Retina (tissue), 1 donor: ENCODE measurements at places on chromosomes 7 and 10.

DNA sequence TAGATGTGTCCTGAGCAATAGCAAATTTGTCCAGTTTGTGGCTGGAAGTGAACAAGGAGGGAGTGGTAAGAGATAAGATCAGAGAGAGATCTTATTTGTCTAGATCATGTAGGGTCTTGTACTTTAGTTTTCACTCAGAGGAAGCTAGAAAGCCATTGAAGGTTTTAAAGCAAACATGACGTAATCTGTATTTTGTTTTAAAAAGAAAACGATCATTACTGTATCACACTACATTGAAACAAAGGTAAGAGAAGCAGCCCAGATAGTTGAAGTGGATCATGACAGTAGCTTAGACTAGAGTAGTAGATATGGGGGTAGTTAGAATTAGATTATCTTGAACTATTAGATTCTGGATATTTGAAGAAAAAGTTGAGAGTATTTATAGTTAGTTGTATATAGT, 23.6 kb upstream of the ZNF804B start:
- no peak for DNase-seq

GRCh38 chr7:98837630-98837972, 32.2 kb downstream of the TMEM130 start:
- no peak for DNase-seq

GRCh38 chr7:46834921-46835320, 747.0 kb downstream of the TNS3 start:
- DNase-seq: no peak

- no peak for DNase-seq
These were observed 24.3 kb downstream of the PLA2G12B start for GRCh38 chr10:72930276-72930675.

DNA sequence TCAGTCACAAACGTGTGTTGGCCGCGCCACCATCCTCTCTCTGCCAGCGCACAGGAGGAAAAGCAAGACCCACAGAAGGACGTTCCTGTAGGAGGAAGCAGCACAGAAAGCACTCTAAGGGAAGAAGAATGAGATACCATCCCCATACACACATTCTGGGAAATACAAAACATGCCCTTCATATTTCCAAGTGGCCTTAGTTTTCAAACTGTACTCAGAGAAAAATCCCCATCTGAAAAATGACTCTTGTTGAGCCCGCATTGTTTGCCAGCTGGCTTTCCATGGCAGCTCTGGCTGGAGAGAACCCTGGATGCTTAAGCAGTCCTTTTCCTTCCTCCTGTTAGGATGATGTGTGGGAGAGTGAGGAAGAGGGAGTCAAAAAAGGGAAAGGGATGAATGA, 33.1 kb downstream of the MTURN start:
- DNase-seq: no peak

- DNase-seq: no peak
These were observed 2.9 kb upstream of the CADPS2 start for GRCh38 chr7:122889116-122889515.

DNA sequence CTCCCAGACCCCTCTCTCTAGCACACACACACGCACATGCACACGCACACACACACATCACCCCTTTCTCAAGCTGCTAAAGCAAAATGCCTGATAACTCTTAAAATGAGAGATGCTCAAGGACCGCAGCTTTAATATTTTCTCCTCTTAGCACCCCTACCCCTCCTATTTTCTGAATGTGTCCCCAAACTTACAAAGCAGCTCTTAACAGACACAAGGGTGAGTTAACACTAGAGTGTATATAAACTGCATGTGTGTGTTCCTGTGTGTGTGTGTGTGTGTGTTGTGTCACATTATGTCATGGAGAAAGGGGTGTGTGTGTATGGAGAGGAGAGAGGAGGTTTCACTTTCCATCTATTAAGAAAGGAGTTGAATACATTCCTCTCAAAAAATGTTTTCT, 1.3 kb downstream of the PTN start:
- DNase-seq: no peak

DNA sequence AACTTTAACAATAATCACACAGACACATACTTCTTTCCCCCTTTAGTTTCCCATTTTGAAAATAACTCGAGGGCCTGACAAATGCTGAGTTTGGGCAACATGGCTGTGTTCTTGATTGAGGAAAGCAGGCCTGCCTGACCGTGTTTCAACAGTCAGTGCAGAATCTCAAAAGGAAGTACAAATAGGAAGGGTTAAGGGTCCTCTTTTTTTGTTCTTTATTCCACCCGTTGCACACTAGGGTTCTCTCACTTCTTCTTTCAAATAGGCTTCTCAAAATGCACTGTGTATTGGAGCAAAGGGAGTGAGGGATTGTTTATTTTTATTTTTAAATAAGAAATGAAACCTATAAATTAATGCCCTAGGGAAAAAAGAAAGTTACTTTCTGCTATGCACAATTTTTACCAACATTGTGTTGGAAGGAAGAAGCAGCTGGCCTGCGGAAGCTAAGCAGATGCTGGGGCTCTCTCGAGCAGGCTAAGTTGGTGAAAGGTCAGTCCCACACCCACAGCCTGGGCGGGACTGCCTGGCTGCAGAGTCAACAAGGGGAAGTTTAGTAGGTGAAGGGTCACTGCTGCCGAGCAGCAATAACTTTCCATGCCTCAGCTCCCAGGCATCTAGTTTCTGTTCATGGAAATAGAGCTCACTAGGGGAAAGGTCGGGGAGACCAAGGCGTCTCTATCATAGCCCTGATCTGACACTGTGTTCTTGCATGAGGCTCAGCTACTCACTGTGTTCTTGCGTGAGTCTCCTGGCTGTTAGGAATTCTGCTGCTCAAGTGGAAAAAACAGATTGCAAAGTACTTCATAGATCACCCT, 12.2 kb upstream of the PDK4 start:
- DNase-seq: peak; percentile 67

DNA sequence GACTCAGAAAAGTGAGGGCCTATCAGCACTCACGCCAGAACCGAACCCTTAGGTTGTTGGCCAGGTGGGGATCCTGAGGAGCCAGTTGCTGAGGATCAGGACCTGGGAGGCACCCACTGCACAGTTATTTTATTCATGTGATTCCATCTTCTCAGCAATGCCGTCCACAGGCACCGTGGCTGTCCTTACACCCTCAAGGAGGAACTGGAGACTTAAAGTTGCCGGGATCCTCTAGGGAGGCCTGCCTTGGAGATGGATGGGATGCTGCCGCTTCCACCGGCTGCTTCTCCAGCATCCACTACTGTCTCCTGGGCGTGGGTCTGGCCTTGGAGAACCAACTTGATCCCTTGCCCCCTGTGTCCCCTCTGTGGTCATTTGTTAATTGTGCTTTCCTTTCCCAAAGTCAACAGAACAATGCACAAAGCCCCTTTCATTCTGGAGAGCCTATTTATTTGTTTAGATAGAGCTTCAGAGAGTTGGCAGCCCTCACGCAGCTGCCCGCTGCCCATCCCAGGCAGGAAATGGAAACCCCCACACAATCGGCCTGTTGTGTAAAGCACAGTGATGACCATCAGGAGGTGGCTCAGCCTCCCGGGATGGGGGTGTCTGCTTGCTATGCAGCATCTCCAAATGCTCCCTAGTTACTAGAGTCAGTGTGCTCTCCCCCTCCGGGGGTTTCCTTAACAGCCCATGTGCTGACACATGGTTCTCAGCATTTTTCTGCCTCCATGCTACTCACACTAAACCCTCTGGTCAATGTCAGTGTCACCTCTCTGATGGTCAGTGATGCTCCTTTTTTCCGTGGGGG, 52.9 kb upstream of the IGFBP3 start:
- no peak for DNase-seq

DNA sequence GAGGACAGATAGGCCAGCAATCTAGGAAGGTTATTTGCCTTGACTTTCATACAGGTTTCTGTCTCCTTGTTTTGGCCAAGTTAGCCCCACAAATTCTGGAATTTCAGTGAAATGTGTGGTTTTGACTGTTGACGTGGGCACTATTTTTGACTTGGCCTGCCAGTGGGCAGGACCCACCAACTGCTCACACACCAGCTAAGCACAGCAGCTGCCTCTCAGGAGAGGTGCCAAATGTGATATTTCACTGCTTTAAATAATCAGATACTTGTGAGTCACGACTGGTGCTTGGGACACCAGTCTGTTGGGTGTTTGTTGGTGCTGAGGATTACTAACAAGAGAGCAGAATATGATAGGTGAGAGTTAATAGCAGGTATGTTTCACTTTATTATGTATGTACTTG, 409.7 kb upstream of the MTPN start:
- no peak for DNase-seq

- no peak for DNase-seq
These were observed 29.1 kb downstream of the TNRC18 start for GRCh38 chr7:5394264-5395105.

GRCh38 chr7:83211685-83212084, 49.0 kb upstream of the PCLO start:
- no peak for DNase-seq

DNA sequence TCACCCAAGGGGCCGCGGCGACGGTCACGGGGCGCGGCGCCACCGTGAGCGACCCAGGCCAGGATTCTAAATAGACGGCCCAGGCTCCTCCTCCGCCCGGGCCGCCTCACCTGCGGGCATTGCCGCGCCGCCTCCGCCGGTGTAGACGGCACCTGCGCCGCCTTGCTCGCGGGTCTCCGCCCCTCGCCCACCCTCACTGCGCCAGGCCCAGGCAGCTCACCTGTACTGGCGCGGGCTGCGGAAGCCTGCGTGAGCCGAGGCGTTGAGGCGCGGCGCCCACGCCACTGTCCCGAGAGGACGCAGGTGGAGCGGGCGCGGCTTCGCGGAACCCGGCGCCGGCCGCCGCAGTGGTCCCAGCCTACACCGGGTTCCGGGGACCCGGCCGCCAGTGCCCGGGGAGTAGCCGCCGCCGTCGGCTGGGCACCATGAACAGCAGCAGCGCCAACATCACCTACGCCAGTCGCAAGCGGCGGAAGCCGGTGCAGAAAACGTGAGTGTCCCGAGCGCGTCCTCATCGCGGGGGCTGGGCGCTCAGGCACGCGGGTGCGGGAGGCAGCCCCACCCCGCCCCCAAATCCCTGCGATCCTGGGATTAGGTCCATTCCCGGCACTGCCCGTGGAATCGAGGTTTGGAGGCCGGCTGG, 509 bp downstream of the AHR start:
- peak; percentile 79 for DNase-seq

DNA sequence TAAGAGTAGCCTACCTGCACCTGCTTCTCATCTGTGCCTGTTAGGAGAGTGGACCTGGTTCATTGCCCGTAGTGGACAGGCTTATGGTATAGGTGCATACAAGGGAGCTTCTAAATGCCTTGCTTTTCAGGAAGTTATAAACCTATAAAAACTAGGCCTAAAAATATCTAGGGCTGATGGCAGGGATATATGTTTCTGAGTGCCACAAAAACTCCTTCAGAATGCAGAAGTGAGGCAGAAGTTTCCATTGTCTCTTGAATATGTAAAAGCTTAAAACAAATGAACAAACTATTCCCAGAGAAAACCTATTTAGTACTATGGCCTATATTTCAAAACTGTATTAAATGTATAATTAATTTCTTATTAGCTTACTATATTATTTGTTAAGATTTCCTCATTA, 91.8 kb downstream of the RNLS start:
- no peak for DNase-seq

DNA sequence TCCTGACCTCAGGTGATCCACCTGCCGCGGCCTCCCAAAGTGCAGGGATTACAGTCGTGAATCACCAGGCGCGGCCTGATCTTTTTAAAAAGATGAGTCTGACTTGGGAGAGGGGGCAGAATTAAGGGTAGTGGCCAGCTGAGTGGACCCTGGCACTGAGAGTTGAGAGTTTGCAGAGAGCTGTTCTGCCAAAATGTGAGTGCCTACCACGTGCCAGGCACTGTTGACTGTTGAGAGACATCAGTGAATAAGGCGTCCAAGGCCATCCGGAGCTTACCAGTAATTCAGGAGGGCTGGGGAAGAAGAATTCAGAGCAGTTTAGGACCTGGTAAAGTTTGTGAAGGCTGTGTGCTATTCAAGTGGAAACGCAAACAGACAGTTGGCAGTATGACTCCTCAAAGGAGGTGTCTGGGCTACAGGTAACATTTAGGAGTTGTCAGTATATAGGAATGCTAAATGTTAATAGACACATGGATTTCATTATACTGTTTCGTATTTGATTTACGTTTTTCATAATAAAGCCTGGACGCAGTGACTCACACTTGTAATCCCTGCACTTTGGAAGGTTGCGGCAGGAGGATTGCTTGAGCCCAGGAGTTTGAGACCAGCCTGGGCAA, 1.5 kb downstream of the NIPSNAP2 start:
- DNase-seq: no peak

GRCh38 chr10:82251222-82251906, 376.4 kb downstream of the NRG3 start:
- peak; percentile 61 for DNase-seq

DNA sequence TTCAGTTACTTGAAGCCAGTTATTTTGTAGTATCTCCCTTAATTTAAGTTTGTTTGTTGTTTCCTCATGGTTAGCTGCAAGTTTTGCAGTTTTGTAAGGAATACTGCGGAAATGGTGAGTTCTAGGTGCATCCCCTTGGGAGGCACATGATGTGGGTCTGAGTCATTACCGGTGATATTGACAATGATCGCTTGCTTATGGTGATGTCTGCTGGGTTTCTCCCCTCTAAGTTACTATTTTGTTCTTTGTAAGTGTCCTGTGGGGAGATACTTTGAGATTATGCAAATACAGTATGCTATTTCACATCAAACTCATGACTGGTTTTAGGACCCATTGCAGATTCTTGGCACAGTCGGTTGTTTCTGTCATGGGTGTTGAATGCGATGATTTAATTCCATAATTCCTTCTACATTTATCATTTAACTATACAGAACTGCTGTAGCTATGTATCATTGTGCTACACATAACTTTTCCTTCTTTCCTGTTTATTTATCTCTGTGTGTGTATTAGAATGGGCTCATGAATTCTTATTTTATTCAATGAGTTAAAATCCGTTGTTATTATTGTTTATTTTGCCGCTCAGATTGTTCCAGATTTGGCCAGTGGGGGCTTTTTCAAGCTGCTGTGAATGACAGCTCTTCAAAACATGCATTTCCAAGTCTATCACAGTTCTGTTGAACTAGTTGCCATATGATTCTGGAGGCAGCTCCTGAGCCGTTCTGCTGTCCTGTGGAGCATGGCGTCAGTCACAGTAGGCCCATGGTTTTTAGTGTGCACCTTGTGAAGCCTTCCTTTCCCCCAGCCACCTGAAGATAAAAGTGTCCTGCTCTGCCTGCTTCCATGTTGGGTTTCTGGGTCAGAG, 18.4 kb downstream of the TSPAN14 start:
- no peak for DNase-seq
